Endodermal cell (in vitro differentiated cells): ENCODE measurements at places on chromosomes 5 and 9. TPM values are rescaled to one million over a fixed set of nuclear protein-coding genes. Genes with fewer than 3 reads are reported as not detected.

GRCh38 chr9:124493218-124493617, 14.0 kb downstream of the NR5A1 start:
- DNase-seq, result no peak

DNA sequence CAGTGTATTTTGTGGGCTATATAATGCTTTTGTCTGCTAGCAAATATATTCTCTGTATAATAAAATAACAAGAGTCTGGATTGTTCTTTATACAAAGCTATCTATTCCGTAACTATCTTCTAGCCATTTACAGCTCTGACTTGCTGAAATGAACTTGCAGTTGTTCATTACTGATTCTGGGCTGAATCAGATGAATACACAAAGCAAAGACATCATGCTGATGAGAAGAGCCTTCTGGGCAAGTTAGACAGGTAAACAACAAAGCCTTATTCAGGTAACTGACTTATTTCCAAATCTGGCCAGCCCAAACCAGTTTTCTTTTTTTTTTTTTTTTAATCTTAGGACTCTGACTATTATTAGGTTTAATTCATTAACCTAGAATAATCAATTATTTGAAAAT, 255.5 kb downstream of the KIAA0825 start:
- DNase-seq, result no peak

DNA sequence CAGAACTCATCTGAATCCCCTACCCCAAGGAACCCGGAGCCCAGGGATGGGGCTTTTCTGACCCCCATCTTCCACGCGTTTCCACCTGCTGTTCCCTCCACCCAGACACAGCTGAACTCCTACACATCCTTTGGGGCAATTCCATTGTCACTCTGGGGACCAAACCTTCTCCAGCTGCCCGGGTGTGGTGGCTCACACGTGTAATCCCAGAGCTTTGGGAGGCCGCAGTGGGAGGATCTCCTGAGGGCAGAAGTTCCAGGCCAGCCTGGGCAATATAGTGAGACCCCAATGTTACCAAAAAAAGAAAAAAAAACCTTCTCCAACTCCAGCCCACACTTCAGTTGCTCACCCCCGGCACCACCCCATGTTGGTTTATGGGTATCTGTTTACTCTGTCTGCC, 8.1 kb downstream of the EPB41L4B start:
- no peak for DNase-seq

DNA sequence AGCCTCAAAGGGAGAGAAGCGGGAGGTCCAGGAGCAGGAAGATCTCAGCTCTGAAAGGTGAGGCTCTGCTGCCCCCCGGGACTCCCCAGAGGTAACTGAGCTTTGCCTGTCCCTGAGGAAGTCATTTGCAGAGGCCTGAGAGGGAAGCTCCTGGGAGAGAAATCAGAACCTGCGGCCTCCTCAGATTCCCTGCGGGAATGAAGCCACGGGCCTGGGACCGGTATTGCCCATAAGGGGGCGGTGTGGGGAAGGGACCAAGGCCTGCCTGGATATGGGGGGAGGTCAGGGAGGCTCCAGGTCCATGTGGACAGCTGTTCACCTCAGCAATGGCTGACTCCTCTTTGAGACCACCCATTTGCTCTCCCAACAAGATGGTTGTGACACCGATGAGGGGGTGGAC, 1.3 kb downstream of the SPATA31E1 start:
- peak; percentile 90 for DNase-seq

DNA sequence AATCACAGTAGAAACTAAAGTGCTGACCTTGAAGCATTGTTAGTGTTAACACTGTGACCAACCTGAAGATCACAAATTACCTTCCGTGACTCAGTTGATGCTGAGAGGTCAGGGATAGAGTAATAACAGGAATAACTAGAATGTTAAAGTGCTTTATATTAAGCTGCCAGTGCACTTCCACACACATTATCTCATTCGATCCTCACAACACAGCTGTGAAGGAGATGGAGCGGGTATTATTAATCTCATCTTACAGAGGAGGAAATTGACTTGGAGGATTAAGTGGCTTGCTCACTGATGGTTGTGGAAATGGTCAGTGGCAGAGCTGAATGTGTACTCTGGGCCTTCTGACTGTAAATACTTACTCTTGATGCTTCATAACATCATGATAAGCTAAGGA, 252.5 kb upstream of the DMRT1 start:
- no peak for DNase-seq

DNA sequence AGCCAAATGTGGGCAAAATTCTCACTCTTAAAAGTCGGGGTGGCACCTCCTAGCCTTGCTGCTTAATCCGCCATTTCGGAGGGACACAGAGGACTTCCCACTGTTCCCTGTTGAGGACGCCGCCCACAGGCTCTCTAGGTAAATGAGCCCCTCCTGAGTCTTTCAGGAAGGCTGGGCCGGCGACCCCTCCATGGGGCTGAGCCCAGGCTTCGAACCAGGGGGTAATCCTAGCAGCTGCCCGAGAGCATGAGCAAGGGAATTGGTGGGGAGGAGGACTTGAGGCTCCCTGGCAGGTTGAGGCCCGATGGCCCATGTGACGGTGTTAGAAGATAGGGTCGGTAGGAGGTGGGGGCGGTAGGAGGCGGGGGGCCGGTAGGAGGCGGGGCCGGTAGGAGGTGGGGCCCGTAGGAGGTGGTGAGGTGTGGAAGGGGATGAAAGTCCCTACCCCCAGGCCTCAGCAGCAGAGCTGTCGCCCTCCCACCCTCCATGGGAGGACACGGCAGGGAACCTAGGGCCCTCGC, 17.1 kb downstream of the SLC12A7 start:
- peak; percentile 65 for DNase-seq

Gene FXN
- total RNA-seq, result 32.7 and 34.1 TPM in 2 replicates

Gene VCAN
- 180 to 436 TPM (median 397 TPM) in 3 replicates for total RNA-seq

Gene GARIN3
- not detected in 2 replicates for total RNA-seq

Gene TAF11L4
- total RNA-seq, result not detected in 3 replicates

Gene C5orf58
- total RNA-seq, result 0.95 and 1.2 TPM in 2 replicates
